Omental fat pad (tissue), 4 donors: ENCODE measurements at places on chromosomes 1 and 21. TPM values are rescaled to one million over a fixed set of nuclear protein-coding genes. Genes with fewer than 3 reads are reported as not detected.

ACKR1 gene
- total RNA-seq = 80.8 TPM

OR6N1 gene
- not detected for total RNA-seq

LRRC53 gene
- not detected for total RNA-seq

SPATA1 gene
- 0.31 TPM for total RNA-seq

DNA sequence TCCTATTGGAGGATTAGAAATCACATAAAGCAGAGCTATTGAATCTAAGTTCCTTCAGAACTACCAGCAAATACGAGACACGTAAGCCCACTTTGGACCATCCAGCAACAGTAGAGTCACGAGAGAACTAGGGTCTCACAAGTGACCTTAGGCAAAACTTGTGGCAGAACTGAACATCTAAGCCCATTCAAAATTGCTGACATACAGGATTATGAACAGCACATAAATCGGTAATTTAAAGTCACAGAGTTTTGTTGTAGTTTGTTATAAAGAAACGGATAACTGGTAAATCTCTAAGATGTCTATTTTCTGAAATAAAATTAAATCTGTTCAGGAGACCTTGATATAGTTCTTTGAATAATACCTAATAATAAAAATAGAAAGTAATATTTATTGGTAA is 1366.0 kb downstream of the NCAM2 start:
- DNase-seq = no peak

- no peak for DNase-seq
Observed at GRCh38 chr1:18238190-18238589, 130.6 kb downstream of the IGSF21 start.
